Stimulated activated CD8-positive, alpha-beta memory T cell treated with anti-CD3 and anti-CD28 coated beads, Interleukin-7, amount 100 ng/mL, for 24 hours (primary cell): ENCODE measurements at places on chromosomes 4 and X.

DNA sequence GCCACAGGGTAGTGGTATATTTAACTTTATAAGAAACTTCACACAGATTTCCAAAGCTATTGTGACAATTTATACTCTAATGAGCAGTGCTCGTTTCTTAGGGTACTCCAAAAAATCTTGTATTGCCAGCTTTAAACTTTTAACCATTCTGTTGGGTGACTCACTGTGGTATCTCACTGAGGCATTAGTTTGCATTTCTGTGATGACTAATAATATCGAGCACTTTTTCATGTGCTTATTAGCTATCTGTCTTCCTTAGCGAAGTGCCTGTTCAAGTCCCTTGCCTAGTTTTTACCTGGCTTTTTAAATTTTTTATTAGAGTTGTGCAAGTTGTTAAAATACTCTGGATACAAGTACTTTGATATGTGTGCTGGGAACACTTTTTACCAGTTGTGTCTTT lies 5.5 kb downstream of the PNMA3 start:
- DNase-seq: no peak

DNA sequence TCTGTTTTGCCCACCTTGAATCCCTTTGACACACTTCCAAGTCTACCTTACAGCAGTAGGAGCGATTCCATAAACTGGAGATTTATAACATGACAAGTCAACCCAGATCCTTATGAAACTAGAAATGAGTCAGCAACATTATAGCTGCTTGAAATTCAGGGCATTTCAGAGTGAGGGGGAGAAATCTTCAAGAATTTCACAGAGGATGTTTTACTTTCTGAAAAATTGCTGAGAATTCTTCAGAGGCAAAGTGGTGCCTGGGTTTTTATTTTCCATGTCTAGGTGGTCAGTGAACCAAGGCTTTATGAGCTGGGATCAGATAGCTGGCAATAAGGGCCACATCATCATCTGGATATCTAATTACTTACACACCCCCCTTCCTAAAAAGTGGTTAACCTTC lies 119.8 kb downstream of the PPARGC1A start:
- DNase-seq: no peak

GRCh38 chr4:119100655-119101054 lies 35.0 kb upstream of the MYOZ2 start:
- DNase-seq: no peak

GRCh38 chr4:156575430-156576073 lies 396.0 kb downstream of the PDGFC start:
- DNase-seq: no peak

DNA sequence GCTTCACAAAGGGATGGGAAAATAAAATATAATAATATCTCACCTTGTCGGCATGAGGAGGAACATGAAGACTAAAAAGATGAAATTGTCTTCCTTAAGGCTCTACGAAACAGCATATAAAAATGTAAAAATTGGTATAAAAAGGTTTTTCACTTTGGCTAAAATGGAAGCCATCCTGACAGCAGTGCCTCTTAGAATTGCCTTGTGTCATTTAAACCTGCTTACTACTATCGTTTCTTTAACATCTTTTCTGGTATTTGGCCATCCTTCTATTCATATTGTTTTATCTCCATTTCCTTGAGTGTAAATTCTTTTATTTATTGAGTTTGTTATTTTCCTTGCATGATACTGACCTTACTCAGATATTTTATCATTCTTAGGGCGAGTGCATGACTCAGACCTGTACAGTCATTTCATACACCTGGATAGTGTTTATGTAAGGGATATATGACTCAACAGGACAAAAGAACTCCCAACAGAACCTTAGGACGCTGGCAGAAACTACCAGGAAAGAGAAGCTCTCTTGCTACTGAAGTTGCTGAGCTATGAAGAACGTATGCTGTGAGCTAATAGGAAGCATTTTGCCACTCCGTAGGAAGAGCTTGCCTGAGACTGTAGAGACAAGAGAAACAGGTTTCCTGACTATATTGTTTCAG lies 5.8 kb upstream of the CDKN2AIP start:
- no peak for DNase-seq

GRCh38 chr4:128284317-128284716 lies 3.3 kb downstream of the PGRMC2 start:
- DNase-seq: no peak

DNA sequence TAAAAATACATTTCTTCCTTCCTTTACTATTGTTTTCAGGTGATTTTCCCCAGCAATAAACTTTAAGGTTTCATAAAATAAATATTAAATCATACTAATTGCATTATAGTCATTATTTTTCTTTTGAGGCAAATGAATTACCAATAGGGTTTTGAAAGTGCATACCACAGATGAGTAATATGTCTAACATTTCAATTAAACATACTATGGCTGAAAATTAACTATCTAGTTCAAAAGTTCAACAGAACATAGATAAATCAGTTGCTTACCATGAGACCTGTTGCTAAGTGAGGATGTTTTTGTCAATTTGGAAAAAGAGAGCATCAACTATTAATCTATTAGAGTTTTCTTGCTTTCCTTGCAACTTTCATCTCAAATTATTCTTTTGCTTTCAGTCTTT lies 35.0 kb downstream of the NPY5R start:
- DNase-seq: no peak

GRCh38 chr4:111678908-111679307 lies 466.3 kb upstream of the FAM241A start:
- DNase-seq: no peak

DNA sequence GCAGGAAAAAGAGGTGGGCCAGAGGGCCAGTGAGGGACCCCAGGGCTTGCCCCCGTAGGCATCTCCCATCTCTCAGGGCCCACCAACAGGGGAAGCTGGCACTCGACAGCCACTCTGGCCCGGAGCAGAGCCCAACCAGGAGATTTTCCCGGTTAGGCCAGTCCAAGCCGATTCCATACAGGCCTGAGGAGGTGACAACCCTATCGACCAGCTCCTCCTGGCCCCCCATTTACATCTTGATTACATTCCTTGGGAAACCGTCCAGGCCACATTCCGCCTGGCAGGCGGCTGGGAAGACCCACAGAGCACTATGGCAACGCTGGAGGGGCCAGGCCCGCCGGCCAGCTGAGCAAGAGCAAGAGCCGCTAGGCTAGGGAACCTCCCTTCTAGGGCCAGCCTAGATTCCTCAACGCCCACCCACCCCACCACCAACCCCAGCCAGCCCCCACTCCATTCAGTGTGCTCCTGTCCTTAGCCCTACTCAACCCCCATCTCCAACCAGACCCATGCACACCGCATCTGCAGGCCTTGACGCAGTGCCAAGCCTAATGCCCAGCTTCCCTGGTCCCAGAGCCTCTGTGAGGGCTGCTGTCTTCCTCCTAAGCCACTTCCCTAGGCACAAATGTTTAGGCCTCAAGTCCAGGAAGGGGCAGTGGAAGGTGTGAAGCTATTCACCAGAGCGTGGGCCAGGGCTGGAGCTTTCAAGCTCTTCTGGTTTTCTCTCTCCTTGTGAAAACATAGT lies 161.2 kb downstream of the EFNB1 start:
- no peak for DNase-seq

DNA sequence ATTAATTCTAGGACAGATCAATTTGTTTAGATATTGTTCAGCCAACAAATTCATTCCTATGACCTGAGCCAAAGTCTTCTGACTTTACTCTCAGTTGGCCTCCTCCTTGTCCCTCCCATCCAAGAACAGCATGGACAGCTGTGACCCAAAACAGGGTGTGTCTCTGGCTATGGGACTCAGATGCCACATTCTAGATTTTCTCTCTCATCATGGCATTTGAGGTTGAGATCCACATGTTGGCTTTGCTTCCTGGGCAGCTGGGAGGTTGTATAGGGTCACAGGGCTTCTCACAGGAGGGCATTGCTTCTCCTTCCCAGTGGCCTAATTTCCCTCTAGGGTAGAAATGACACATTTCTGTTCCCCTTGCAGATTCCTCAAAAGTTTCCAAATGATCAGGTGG lies 22.6 kb upstream of the EGF start:
- no peak for DNase-seq

GRCh38 chrX:17413228-17413627 lies 38.2 kb downstream of the NHS start:
- DNase-seq: no peak

GRCh38 chr4:5041699-5042098 lies 9.6 kb upstream of the STK32B start:
- DNase-seq: no peak

DNA sequence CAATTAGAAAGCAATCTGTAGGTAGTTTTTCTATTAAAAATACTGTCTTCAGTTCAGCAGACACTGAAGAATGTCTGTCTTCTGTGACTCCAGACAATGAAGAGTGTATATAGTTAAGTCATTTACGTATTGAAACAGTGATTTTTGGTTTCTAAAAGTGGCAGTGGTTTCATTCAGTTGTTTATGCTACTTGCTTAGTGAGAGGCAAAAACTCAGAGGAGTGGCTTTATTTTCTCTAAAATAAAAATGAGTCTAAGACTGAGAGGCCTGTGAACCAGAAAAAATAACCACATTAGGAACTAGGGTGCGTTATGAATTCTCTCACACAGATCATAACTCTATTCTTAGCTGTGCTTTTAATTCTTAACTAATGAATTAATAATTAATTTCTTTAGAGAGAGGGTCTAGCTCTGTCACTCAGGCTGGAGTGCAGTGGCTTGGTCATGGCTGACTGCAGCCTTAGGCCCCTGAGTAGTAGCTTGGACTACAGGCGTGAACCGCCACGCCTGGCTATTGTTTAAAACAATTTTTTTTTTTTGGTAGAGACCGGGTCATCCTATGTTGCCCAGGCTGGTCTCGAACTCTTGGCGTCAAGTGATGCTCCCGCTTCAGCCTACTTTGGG lies 31.4 kb downstream of the FREM3 start:
- no peak for DNase-seq

DNA sequence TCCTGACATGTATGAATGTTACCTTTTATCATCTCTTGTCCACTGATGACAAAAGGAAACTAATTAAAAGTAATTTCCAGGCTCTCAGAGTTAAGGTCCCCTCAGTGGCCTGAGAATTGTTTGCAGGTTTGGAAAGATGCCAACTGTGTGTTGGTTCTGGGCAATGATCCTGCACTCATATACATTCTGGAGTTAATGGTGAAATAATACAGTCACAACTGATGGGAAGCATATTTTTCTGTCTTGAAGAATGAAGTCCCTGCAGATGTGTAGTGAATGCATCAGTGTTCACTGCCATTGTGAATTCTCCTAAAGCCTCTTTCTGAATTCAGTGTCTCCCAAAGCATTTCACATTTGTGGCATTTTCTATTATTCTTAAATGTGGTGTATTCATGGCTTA lies 238.1 kb upstream of the PPP1R2C start:
- no peak for DNase-seq

GRCh38 chr4:180532691-180533090 lies 1710.5 kb upstream of the TENM3 start:
- no peak for DNase-seq

DNA sequence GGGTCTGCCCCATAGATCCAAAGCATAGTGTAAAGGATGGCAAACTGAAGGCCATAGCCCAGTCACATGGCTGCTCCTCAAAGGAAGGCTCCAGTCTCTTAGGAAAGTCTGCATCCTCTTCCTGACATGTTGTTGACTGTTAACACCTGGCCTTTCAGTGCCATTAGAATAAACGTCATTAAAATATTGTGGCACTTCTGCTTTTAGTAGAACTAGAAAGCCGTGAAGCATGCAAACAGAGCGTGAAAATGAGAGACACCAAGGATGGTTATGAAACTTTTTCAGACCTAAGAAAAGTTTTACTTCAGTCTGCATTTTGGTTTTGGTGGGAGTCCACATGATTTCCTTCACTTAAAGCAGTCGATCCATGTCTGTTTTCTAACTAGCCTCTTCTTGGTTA lies 41.1 kb upstream of the AFF2 start:
- no peak for DNase-seq

GRCh38 chr4:140426610-140427105 lies 790 bp downstream of the CLGN start:
- no peak for DNase-seq

DNA sequence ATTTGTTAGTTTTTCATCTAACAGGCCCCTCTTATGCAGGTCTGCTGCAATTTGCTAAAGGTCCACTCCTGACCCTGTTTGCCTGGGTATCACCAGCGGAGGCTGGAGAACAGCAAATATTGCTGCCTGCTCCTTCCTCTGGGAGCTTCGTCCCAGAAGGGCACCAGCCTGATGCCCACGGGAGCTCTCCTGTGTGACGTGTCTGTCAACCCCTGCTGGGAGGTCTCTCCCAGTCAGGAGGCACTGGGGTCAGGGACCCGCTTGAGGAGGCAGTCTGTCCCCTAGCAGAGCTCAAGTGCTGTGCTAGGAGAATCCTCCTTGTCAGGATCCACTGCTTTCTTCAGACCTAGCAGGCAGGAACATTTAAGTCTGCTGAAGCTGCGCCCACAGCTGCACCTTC lies 30.5 kb downstream of the ATRX start:
- no peak for DNase-seq

GRCh38 chr4:53459548-53459947 lies 82.1 kb downstream of the FIP1L1 start:
- no peak for DNase-seq

GRCh38 chrX:39903937-39904336 lies 193.8 kb downstream of the BCOR start:
- DNase-seq: no peak

DNA sequence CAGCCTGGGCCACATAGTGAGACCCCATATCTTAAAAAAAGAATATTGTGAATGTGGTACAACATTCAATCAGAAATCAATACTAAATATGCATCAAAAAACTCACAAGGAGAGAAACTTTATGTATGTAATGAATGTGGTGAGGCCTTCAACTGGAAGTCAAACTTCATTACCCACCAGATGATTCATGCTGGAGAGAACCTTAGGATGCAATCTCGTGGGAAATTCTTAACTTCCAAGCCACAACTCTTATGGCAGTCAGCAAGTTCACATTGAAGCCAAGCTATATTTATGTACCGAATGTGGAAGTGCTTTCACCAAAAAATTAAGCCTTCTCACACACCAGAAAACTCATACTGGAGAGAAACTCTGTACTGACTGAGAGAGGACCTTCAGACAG lies 84.5 kb upstream of the UXT start:
- no peak for DNase-seq

DNA sequence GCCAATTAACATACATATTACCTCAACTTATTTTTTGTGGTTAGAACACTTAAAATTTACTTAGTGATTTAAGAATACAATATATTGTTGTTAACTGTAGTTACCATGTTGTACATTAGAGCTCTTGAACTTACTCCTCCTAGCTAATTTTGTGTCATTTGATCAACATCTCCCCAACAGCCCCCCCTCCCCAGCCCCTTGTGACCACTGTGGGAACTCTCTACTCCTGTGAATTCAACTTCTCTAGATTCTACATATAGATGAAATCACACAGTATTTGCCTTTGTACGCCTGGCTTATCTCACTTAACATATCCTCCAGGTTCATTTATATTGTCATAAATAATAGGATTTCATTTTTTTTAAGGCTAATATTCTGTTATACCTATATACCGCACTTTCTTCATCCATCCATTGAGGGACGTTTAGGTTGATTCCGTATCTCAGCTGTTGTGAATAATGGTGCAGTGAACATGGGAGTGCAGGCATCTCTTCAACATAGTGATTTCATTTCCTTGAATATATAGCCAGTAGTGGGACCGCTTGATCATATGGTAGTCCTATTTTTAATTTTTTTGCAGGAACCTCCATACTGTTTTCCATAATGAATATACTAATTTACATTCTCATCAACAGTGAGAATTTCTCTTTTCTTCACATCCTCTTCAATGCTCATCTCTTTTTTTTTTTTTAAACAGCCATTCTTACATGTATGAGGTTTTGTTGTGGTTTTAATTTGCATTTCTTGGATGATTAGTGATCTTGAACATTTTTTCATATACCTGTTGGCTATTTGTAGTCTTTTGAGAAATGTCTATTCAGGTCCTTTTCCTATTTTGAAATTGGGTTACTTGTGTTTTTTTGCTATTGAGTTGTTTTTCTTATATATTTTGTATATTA lies 66.8 kb downstream of the RAPGEF2 start:
- DNase-seq: no peak

GRCh38 chr4:153082322-153083301 lies 121.6 kb upstream of the TRIM2 start:
- DNase-seq: no peak
